Stomach (tissue), 19 donors: ENCODE measurements at places on chromosomes 1 and 21. TPM values are rescaled to one million over a fixed set of nuclear protein-coding genes. Genes with fewer than 3 reads are reported as not detected.

DNA sequence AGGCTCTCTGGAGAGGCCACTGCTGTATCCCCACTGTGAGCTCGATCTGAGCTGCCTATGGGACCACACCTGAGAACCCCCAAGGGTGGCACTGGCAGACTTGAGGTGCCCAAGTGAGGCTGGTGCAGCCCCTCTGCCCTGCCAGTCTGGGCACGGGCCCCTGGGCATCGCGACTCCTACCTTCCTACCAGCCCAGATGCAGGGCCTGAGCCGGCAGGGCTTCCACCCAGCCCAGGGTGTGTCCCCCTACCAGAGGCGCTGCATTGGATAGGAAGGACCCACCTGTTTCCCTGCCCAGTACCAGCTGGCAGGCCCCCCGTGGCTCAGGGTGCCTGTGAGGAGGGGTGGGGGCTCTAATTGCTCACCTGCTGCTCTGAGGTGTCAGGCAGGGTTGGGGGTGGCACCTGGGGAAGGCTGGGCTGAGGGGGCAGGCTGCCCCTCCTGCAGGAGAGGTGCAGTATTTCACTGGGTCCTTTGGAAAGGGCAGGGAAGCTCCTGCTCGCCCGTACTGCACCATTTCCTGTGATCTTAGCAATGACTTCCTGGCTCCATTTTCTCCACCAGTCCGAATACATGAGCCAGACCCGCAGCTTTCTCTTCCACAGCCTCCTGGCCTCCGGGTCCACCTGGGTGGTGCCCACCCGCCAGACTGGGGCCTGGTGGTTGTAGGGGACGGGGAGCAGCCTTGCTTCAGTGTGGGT is 11.8 kb downstream of the TP73 start:
- no peak for DNase-seq

DNA sequence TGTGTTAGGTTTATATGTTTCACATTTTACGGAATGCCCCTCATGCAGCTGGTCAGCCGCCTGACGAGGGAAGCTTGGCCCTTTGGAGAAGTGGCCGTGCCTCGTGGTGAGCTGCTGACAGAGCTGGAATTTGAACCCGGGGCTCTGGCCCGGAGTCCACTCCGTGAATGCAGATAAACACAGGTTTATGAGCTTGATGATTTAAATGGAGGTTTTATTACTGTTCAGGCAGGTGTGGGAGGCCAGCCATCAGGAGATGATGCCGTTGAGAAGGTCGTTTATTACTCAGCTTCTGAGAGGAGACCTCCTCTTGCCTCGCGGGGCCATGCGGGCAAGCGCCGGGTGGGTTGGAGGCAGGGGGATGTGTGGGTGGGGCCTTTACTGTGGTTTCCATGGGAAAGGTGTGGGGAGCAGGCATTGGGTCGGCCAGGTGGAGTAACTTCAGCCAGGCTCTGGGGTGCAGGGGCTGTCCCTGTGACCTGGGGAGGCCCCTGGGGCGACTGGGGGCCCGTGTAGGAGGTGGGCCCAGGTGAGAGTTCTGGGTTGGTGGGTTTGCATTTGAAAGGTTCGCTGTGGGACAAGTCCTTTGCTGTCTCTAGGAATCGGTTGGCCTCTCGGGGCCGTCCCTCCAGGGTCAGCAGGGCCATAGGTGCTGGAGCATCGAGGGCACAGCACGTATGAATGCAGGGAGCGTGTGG is 22.0 kb downstream of the PRKCZ start:
- no peak for DNase-seq

- DNase-seq, result no peak
Measured at GRCh38 chr1:33256221-33256470, 146 bp upstream of the ZNF362 start.

- no peak for DNase-seq
Measured at GRCh38 chr1:231966983-231967382, 340.4 kb downstream of the DISC1 start.

- peak; percentile 9 for DNase-seq
Measured at GRCh38 chr1:60423146-60423780, 349.7 kb upstream of the C1orf87 start.

DNA sequence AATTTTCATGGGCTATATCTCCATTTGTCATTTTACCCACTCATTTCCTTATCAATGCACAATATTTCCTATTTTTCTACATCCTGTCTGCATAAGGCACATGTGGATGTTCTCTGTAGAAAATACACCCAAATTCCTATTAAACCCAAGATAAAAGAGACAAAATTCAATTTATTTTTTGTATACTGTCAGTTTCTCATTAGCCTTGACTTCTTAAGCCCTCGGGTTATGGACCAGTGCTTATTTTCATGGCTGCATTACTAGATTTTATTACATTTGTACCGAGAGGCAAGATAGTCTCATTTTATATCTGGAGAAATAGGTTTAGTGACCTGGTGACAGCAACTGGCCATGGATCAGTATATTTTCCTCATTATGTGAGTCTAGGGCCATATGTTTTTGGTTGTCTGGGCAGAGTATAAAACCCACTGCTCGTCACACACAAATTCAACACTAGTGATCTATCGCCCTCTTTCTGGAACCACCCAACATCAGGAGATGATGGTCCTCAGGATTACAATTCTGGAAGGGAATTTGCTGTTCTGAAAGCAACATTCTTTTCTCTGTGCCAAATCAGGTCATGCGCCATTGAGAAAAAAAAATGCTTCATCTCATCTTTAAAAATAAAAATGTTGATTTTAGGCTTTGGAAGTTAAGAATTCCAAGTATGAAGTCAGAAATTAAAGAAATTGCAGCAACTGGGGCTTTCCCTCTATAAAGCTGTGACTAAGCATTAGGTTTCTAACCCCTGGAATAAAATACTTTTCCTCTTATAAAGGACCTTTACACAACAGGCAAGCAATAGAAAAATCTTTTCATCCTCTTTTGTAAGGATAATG is 81.4 kb downstream of the ASTN1 start:
- DNase-seq, result no peak

DNA sequence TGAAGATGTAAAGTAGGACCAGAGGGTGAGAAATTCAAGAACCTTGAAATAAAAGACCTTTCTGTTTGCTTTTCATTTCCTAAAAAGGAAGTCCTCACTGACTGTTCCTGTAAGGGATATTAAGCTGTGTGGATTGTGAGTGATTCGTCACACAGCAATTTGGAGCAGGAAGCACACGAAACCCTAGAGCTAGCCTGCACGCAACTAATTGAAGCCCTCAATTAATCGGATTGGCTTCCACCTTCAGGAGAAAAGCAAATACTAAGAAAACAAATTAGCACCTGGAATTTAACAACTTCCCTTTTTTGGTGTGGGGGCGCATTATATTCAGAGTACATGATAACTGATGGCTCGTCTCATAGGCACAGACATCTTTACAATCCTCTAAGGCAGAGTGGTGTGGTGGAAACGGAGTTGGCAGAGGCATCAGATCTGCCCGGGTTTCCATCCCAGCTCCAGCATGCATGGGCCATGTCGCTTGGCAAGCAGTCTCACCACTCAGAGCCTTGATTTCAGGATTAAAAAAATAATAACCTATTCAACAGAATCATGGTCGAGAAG is 95.2 kb downstream of the KCNJ15 start:
- no peak for DNase-seq

DNA sequence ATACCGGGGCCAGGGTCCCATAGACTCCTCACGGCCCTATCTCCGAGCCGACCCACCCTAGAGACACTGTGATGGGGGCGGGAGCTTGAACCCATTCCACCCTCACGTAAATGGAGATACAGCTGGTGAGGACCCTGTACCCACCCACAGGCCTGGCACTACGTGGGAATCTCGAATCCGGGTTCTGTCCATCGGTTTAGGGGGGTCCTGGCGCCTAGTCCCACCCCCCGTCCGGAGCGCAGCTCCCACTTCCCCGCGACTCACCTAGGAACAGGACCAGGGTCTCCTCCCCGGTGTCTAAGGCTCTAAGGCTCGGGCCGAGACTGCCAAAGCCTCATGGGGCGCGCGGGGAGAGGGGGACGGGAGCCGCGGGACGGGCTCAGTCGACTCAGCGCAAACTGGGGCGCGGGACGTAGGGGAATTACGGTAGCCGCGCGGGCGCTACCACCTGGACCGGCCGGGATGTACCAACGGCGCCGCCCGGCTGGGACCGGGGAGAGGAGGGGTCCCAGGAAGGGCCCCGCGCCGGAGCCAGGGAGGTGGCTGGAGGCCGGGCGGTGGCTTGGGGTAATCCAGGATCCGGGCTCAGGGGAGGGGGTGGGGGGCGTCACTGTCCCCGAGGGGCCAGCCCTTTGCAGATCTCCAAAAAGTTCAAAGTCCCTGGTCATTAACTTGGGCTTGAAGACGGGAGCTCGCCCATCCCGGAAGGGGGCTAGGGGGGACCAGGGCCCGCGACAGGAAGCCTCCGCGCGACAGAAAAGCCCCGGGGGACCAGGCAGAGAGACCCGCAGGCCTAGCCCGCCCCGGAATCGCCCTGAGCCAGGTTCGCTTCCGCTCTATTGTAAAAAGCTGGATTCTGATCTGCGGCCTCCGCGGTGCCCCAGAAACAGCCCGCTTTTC is 1.0 kb downstream of the PLEKHG5 start:
- DNase-seq, result peak; percentile 91

GRCh38 chr1:160755911-160756848 is 17.1 kb downstream of the SLAMF7 start:
- DNase-seq, result no peak

GRCh38 chr1:118223426-118223825 is 38.4 kb upstream of the SPAG17 start:
- DNase-seq, result peak; percentile 40

- DNase-seq, result no peak
Measured at GRCh38 chr1:45883658-45884057, 80.2 kb downstream of the MAST2 start.

DNA sequence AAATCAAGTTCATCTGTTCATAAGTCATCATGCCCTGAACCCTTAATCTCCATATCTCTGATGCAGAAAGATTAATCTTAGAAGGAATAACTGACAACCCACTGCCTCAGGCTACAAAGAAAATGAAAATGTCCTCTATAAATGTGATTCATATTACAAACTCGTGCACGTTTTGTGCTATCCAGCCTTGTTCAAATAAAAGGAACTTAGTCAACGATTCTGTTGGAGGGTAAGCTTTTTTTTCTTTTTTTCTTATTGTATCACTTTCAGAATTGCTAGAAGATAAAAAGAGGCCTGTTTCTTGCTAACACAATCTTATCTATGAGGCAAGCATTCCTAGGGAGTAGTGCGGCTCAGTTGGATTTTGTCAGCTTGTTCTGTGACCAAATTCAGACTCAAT is 228.4 kb downstream of the TM2D1 start:
- peak; percentile 39 for DNase-seq

DNA sequence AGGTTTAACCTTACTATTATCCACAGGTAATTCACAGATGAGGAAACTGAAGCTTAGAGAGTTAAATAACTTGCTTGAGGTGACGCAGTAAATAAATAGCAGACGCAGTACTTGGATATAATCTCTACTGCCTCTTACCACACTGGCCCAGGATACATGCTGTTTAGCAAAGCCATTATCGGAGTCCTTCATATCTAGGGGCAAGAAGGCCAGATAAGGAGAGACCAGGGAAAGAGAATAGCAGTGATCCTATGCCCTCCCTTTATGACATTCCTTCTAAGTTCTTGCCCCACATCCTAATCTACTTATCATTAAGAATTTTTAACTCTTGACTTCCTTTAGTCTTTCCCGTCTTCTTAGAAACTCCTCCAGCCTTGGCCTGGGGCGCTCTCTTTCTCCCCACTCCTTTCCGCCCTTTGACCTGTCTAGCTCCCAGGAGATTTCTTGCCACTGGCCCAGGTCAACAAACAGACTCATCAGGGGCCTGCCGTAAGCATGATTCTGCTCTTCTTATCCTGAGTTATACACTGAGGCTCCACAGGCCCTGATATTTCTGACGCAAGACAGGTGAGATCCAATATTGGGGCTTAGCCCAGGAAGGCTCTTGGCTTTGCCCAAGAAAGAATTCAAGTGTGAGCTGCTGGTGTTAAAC is 11.4 kb upstream of the SLAMF1 start:
- DNase-seq, result no peak

- DNase-seq, result no peak
Measured at GRCh38 chr1:243623841-243624240, 226.2 kb downstream of the AKT3 start.

DNA sequence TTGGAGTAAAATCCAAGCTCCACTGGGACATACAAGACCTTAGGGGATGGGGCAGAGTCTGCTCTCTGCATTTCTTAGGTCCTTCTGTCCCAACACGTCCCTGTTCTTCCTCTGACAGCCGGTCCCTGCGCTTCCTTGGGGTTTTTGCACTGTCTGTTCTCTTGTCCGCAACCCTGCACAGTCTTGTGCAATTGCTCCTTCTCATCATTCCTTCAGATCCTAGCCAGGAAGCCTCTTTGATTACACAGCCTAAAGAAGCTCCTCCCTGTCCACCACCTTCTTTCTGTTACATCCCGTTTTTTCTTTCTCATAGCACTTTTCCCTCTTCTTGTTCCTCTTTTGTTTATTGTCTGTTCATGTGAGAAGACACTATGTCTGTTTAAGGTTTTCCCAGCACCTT is 19.9 kb downstream of the ACOT11 start:
- DNase-seq, result no peak

- no peak for DNase-seq
Measured at GRCh38 chr1:67892476-67893125, 59.3 kb upstream of the GNG12 start.

DNA sequence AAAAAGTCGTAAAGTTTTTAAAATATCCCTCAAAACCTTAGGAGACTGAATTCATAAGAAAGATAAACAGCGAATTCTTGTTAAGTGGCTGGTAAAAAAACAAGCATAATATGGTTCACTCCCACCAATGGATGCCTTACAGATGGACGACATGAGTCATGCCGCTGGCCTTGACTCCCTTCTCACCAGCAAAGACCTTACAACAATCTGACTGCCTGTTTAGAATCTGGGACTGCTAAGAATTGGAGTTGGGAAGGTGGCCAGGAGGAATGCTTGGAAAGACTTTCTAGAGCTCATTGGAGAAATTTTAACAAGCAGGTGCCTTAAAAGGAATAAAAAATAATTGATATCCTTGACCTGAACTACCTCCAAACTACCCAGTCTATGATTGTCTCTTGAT is 206.9 kb upstream of the FMN2 start:
- no peak for DNase-seq

- peak; percentile 49 for DNase-seq
Measured at GRCh38 chr1:168688644-168689326, 40.2 kb downstream of the DPT start.

DNA sequence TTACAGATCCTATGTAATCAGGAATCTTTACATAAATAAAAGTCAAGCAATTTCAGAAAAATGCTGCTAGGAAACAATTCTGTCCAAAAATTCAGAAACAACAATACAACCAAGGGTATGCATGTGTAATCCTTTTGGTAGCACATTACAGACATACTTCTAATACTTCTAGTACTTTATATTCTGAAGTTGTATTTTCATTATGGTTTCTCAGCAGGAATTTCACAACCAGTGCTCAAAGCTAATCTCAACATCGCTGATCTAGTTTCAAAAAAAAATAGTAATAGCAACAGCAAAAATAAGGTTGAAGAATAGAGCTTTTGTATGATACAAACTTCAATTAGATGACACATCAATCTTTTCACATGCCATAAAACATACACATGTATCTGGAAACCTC is 545.2 kb downstream of the LTN1 start:
- DNase-seq, result no peak

GRCh38 chr1:960363-961131 is at the start of gene KLHL17:
Gene KLHL17, plus strand, starts transcription at chr1:960584. Its CDS starts 110 bp downstream, at chr1:960694.
- peak; percentile 80 for DNase-seq

Gene WNT2B
- 2.4 TPM for polyA plus RNA-seq

Gene BMP8A
- not detected for polyA plus RNA-seq

Gene RGS16
- 2.1 TPM for polyA plus RNA-seq

Gene FMO3
- polyA plus RNA-seq, result 1.2 TPM

Gene LHX4
- not detected for polyA plus RNA-seq

Gene DHRS3
- 62.2 TPM for polyA plus RNA-seq

Gene OR2L13
- polyA plus RNA-seq, result not detected

Gene ZNF683
- polyA plus RNA-seq, result 0.25 TPM

Gene CR1L
- not detected for polyA plus RNA-seq

Gene C1orf141
- polyA plus RNA-seq, result not detected
